ENCODE measurements at places on chromosomes 1 and 21.

GRCh38 chr1:70222716-70223235 is 1.6 kb downstream of the SRSF11 start:
- no peak for DNase-seq

- DNase-seq = no peak
Observed at GRCh38 chr1:56564615-56565014, 14.7 kb downstream of the PLPP3 start.

DNA sequence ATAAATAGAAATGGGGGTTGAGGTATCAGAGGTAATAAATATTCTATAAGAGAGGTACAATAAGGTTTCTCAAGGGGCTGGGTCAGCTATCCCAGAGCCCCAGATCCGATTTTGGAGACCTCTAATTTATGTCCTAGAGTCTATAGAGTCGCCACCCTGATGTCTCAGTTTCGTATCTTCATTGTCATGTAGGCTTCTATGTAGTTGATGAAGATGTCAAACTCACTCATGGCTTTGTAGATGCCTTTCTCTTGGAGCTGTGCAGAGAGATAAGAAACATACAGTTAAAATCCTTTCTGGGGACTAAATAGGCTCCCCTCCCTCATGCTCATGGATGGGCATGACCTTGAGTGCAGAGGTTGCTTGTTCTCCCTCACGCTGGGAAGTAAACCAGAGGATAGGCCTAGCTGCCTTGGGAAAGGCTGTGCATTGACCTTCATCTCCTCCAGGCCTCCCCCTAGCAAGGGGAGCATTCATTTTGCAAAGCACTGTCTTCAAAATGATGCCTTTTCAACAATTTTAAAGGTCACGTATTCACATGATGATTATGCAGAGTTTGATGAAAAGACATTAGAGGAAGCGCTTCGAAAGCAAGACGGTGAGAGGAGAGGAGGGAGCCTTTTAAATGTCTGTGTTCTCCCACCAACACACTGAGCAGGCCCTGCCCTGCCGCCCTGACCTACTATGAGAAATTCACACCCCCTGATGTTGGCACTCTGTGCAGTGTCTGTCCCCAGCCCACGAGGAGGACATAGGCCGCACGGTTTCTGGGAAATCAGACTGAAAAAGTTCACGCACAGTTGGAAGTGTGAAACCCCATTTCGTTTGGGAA is 1.9 kb upstream of the IL19 start:
- DNase-seq = no peak

DNA sequence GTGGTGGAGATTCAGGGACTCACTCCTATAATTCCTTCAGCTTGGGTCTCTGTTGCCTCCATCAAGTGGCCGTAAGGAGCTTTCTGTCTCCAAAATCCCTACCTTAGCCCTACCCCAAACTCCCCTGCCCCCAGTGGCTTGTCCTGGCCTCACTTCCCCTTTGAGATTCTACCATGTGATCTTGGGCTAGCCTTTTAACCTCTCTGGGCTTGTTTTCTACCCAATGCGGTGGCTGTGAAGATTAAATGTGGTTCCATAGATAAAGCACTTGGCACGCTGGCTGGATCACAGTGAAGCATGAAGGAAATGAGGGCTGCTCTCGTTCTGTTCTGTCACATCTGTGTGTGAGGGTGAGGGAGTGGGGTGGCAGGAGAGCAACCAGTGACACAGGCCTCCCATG is 43.6 kb downstream of the FAAH start:
- no peak for DNase-seq

DNA sequence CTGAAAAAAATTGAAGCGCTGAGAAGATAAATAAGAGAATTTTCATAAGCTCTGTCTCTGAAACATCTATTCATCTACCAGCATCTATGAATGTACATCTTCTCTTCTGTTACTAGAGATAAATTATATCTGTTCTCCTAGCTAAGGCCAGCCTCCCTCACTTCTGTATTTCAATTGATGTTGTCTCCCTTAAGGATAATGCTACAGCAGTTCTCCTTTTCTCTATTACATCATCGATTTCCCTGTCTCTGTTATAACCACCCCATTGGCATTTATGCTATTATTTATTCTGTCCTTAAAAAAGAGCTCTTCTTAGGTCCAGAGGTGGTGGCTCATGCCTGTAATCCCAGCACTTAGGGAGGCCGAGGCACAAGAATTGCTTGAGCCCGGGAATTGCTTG is 42.9 kb upstream of the TMCO2 start:
- DNase-seq = no peak

GRCh38 chr1:10795276-10796021 is 997 bp downstream of the CASZ1 start:
- DNase-seq = no peak

GRCh38 chr1:208809876-208810275 is 565.7 kb upstream of the PLXNA2 start:
- DNase-seq = no peak

DNA sequence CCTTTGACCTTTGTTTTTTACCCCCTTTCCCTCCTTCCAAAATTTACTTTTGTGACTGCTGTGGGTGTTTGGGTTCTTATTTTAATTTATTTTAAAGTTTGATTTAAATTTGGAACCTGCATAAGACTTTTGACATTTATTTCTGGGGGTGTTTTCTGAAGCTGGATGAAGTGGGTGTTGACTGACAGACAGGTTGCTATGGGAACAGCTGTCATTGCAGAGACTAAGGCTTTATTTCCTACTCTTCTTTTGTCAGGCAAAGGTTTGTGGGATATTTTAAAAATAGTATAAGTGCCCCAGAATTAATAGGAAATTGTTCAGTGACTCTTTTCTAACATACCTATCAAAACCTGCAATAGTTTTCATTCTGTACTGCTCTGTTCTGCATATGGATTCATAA is 290.8 kb upstream of the ESRRG start:
- no peak for DNase-seq

- no peak for DNase-seq
Observed at GRCh38 chr1:225644666-225645065, 8.3 kb downstream of the ENAH start.

GRCh38 chr21:25422610-25423608 is 184.4 kb downstream of the MRPL39 start:
- DNase-seq = no peak

- no peak for DNase-seq
Observed at GRCh38 chr1:46747683-46748288, 28.9 kb upstream of the EFCAB14 start.

GRCh38 chr1:10808441-10808840 is 12.0 kb upstream of the CASZ1 start:
- no peak for DNase-seq

GRCh38 chr1:96992871-96993270 is 271.3 kb downstream of the PTBP2 start:
- DNase-seq = no peak

- no peak for DNase-seq
Observed at GRCh38 chr1:234244482-234244881, 128.8 kb upstream of the COA6 start.

DNA sequence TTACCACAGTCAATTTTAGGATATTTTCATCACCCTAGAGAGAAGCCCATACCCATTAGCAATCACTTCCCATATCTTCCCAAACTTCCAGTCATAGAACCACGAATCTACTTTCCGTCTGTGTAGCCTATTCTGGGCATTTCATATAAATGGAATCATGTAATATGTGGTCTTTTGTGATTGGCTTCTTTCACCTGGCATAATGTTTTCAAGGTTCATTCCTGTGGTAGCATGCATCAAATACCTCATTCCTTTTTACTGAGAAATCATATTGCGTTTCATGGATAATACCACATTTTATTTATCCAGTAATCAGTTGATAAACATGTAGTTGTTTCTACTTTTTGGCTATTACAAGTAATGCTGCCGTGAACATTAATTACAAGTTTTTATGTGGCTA is 21.5 kb downstream of the DESI2 start:
- DNase-seq = no peak

All from AG09319 (cell line).